ENCODE measurements at places on chromosomes 2 and 18. TPM values are rescaled to one million over a fixed set of nuclear protein-coding genes. Genes with fewer than 3 reads are reported as not detected.
A peak's percentile ranks its signal among the peaks of the same experiment; 100 is the strongest.

Gene BIN1
- total RNA-seq: 26.5 TPM

Gene FEV
- not detected for total RNA-seq

Gene TUBB8B
- not detected for total RNA-seq

Gene ACTG2
- total RNA-seq: 1.2 TPM

Gene MYO1B
- total RNA-seq: 171 TPM

Gene RTP5
- total RNA-seq: not detected

DNA sequence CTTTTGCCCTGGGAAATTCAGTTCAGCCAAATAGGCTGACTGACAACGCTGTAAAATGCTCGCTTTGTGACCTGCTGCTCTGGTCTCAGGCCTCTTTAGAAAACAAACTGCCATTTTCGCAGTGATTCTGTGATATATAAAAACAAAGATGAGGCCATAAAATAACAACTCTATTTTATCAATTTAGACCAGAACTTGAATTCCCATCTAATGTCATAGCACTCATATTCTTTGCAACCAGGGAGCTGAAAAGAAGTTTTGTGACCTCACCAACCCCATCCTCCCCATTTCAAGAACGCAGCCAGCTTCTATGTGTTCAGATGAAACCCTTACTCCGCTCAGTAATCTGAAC is 40.3 kb downstream of the TCF4 start:
- H3K4me3 ChIP-seq: no peak overlapping the region
- H3K27me3 ChIP-seq: no peaks in the 10 kb centered on the region
- no peak overlapping the region for H3K27ac ChIP-seq
- DNase-seq: no peak
- H3K36me3 ChIP-seq: no peaks in the 10 kb centered on the region

GRCh38 chr2:72892506-72893173 is 5.4 kb downstream of the SPR start:
- H3K4me1 ChIP-seq: no peaks in the 10 kb centered on the region
- peak; percentile 76 for DNase-seq
- peaks cover 8% of the 10 kb centered on the region for H3K36me3 ChIP-seq
- H3K27me3 ChIP-seq: no peaks in the 10 kb centered on the region
- H3K27ac ChIP-seq: no peak overlapping the region

DNA sequence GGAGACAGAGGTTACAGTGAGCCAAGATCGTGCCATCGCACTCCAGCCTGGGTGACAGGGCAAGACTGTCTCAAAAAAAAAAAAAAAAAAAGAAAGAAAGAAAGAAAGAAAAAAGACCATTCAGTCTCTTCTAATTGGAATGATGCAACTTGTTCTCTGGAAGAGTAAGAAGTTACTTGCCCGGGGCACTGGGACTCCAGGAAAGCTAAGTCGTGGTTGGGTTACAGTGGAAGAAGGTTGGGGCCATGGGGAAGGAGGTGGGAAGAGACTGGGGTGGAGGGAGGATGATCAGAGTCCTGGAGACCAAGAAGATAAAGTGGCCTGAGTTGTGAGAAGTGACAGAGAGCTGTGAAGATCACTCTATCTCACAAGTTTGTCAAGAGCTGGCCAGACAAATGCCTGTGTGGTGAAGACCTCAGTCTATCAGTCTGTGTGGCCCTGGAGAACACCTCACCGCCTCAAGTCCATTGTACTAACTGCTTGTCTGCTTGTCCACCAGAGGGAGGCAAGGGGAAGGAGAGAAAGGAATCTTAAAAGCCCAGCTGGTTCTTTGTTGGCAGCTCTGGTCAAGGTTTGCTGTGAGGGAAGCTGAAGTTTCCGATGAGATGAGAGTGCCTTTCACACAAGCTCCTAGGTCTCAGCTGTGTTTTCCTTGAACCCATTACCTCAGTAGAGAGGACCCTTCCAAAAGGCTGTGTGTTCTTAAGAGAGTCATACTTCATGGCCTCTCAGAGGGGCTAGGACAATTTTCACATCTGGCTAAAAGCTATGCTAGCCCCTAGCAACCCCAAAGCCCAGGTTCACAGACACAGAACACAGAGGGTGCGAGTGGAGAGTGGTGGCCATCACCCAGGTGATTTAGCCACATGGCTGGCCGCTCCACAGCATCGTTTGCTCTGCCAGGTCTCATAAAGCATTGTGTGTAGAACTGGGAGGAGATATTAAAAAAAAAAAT is 72.0 kb upstream of the TMEM178A start:
- DNase-seq: peak; percentile 46
- no peaks in the 10 kb centered on the region for H3K27me3 ChIP-seq
- no peak overlapping the region for H3K27ac ChIP-seq
- H3K36me3 ChIP-seq: no peaks in the 10 kb centered on the region
- H3K4me1 ChIP-seq: no peaks in the 10 kb centered on the region

DNA sequence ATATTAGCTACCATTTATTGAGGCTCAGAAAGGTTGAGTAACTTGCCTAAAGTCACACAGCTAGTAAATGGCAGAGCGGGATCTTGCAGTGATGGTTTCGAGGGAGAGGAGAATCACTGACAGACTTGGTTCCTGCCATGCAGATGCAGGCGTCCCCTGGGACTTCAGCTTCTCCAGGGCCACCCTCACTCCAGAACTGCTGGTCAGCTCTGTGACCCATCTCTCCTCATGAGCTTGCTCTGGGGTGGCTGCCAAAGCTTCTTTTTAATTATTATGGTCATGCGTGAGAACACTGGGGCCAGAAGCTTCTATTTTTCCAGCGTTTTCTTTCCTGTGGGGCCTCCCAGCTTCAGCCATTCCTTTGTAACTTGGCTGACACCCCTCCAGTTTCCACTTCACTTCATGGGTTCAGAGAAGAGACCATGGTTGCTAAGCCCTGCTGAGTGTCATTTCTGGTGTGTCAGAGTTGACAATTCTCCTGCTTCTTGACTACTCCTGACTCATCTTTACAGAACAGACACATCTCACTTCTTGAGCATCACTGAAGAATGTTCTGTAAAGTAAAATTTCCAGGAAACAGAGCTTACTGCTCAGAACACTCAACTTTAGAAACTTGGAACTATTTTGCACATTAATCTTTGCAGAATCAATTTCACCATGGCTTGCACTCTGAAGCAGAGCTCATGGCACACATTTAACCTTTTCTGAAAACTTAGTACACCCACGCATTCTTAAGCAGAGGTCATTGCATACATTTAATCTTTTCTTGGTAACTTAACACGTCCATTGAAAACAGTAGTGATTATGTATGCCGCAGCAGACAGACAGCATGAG is 70.4 kb downstream of the IL1R2 start:
- no peaks in the 10 kb centered on the region for H3K4me1 ChIP-seq
- DNase-seq: no peak
- no peaks in the 10 kb centered on the region for H3K27me3 ChIP-seq
- peak overlapping the region; percentile 75 for H3K27ac ChIP-seq

GRCh38 chr2:45436456-45436855 is 174.6 kb downstream of the SRBD1 start:
- no peaks in the 10 kb centered on the region for H3K36me3 ChIP-seq
- DNase-seq: no peak
- no peaks in the 10 kb centered on the region for H3K27me3 ChIP-seq
- no peak overlapping the region for H3K4me3 ChIP-seq

- DNase-seq: no peak
- H3K4me1 ChIP-seq: no peaks in the 10 kb centered on the region
- no peak overlapping the region for H3K27ac ChIP-seq
- no peaks in the 10 kb centered on the region for H3K27me3 ChIP-seq
These were observed 22.2 kb downstream of the ATAD2B start for GRCh38 chr2:23904692-23905091.

DNA sequence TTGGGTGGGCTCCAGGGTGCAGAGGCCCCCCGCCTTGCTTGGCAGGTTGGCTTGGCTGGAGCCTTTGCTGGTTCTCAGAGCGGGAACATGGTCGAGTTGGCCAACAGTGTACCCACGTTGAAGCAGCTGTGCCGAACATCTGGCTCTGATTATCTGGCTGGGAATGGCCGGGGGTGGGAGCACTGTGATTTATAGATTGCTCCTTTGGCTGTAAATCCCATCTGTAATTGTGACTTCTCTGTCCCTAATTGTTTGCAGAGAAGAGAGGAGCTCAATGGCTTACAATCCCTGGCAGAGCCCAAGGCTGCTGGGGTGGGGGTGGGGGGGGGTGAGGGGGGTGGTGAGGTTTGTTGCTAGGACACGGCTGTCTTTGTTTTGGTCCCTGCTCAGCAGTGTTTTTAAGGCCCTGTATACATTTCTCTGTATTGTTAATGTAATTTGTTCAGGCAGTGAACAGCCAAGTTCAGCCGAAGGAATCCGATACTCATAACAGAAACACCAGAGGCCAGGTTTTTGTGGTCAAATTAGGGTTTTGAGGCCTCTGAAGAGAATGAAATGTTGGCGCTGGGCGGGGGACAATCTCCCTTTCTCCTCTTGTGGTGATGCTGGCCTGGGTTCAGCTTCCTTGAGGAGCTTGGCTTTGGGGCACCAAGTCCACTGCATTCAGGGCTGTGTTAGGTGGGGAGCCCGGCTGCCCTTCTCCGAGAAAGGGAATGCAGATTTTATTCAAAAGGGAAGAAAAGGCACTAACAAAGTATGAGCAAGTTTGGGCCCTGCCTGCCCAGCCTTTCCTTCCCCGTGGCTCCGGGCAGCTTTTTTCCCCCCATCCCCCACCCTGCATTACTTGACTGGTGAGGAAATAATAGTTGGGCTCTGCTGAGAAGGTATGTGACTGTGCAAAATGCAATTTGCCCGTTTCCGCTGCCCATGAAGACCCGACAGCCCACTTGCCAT is 82.5 kb downstream of the TCF7L1 start:
- H3K4me3 ChIP-seq: no peak overlapping the region
- no peak overlapping the region for H3K27ac ChIP-seq
- no peaks in the 10 kb centered on the region for H3K36me3 ChIP-seq
- H3K4me1 ChIP-seq: no peaks in the 10 kb centered on the region
- DNase-seq: no peak
- H3K27me3 ChIP-seq: no peaks in the 10 kb centered on the region

GRCh38 chr2:237714690-237715458 is 83.7 kb upstream of the RBM44 start:
- no peak for DNase-seq
- peaks cover 5% of the 10 kb centered on the region for H3K36me3 ChIP-seq
- peaks cover 23% of the 10 kb centered on the region for H3K4me1 ChIP-seq
- H3K27me3 ChIP-seq: no peaks in the 10 kb centered on the region
- H3K4me3 ChIP-seq: peak overlapping the region; percentile 43
- peak overlapping the region; percentile 8 for H3K27ac ChIP-seq

DNA sequence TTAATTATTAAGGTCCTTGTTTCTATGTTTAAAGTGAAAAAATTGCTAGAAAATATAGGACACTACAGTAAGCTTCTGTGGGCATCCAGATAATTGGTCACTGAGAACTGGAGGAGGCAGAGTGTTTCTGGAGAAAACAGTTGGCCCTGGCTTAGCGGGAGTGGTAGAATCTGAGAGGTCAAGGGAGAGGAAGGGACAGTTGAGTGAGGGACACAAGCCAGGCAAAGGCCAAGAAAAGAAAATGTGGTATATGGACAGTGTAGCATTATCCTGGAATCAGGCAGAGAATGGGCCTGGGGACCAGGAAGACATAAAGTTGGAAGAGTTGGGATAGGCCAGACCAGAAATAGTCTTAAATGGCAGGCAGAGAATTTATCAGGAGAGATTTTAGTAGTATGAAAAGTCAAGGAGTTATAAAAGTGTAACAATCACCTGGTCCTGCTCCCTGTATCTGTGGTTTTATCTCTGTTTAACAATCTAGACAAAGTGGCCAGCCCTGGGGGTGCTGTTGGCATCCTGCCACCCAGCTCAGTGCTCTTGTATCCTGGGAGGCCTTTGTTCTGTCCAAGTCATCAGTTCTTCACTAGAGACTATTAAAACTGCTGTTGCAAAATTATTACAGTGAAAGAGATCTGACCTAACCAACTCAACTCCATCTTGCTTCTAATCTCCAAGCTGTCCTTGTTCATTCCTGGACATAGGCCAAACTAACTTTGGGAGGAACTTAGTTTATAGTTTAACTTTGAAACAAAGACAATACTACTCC is 15.4 kb upstream of the MSGN1 start:
- H3K27me3 ChIP-seq: no peaks in the 10 kb centered on the region
- H3K4me1 ChIP-seq: no peaks in the 10 kb centered on the region
- DNase-seq: no peak

- H3K36me3 ChIP-seq: no peaks in the 10 kb centered on the region
- no peak overlapping the region for H3K27ac ChIP-seq
- no peaks in the 10 kb centered on the region for H3K27me3 ChIP-seq
- H3K4me1 ChIP-seq: no peaks in the 10 kb centered on the region
- H3K4me3 ChIP-seq: no peak overlapping the region
These were observed 277.9 kb downstream of the NDUFA10 start for GRCh38 chr2:239747274-239747673.

DNA sequence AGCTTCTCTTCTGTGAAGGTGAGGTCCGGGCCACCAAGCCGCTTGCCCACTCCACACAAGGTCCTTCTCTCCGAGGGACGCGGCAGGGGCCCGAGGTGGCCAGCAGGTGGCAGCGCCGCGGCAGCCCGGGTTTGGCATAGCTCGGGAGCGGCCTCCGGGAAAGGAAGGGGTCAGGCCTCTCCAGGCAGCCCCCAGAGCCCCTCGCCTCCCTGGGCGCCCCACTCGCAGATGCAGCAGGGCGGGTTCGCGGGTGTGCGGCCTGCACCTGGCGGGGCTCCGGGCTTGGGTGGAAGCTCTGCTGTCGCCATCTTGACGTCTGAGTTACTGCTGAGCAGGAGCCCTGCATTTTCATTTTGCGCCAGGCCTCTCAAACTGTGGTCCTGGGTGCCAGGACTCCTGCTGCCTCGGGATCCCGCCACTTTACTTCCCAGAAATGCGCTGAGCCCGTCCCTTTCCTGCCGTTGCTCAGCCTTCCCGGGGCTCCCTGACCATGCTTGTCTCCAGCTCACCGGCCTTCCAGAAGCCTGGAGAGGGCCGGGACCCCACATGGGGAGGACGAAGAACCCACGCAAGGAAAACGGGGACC is 18.6 kb upstream of the NCL start:
- no peaks in the 10 kb centered on the region for H3K36me3 ChIP-seq
- peak; percentile 85 for DNase-seq
- no peaks in the 10 kb centered on the region for H3K4me1 ChIP-seq
- peak overlapping the region; percentile 36 for H3K4me3 ChIP-seq
- no peaks in the 10 kb centered on the region for H3K27me3 ChIP-seq

GRCh38 chr18:29163596-29163995 is 986.7 kb upstream of the CDH2 start:
- no peak overlapping the region for H3K4me3 ChIP-seq
- no peaks in the 10 kb centered on the region for H3K27me3 ChIP-seq
- DNase-seq: no peak

GRCh38 chr18:48514786-48515185 is 24.0 kb upstream of the CTIF start:
- H3K4me1 ChIP-seq: no peaks in the 10 kb centered on the region
- H3K27me3 ChIP-seq: no peaks in the 10 kb centered on the region
- H3K4me3 ChIP-seq: no peak overlapping the region
- DNase-seq: no peak
- no peak overlapping the region for H3K27ac ChIP-seq

- no peak for DNase-seq
- H3K27ac ChIP-seq: peak overlapping the region; percentile 97
- no peaks in the 10 kb centered on the region for H3K4me1 ChIP-seq
- no peaks in the 10 kb centered on the region for H3K36me3 ChIP-seq
These were observed 328 bp downstream of the DTYMK start for GRCh38 chr2:241686324-241686649.

Data from right lobe of liver (tissue), 6 donors.